ENCODE measurements at places on chromosomes 1 and 21.

DNA sequence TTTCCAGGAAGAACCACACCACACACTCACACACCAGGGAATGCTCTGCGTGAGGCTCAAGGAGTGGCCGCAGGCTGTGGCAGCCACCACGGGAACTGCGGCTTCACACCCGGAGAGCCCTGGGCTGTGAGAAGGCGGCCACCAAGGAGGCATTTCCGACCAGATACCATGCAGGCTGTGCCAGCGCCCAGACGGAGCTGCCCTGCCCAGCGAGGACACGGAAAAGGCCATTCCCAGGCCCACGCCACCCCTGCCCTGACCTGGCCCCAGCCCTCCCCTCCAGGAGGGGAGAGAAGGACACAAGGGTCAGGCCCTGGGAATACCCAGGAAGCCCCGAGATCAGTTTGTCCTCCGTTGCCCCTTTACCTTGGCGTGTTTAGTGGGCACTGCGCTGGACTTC, 119.3 kb downstream of the NPHP4 start:
- no peak for DNase-seq

DNA sequence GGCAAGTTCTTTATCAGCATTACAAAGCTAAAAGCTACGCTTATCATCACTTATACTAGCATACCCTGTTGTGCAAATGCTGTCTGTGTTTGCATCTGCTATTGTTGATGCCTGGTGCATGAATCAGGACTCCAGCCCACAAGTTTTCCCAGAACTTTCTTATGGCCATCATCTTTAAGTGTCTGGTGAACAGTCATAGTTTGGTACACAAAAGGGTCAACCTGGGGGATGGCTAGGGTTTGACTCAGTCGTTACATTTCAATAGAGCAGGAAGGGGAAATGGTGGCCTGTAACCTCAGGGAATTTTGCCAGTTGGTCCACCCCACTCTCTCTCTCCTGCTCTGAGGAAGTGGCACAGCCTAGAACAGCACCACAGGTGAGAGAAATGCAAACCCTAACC, 35.4 kb downstream of the SELL start:
- no peak for DNase-seq

DNA sequence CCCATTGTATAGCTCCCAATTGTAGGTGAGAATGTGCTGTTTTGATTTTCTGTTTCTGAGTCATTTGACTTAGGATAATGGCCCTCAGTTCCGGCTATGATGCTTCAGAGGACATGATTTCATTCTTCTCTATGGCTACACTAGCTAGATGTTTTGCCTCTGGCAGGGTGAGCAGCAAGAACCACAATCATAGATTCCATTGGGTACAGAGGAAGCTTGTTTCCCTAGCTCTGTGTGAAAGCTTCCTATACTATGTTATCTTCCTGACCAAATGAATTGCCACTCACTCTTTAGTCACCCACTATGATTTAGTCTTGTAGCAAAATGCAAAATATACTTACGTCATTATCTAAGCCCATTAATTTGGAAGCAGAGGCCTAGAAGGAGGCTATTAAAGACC, 616.3 kb downstream of the PLA2G4A start:
- DNase-seq, result no peak

DNA sequence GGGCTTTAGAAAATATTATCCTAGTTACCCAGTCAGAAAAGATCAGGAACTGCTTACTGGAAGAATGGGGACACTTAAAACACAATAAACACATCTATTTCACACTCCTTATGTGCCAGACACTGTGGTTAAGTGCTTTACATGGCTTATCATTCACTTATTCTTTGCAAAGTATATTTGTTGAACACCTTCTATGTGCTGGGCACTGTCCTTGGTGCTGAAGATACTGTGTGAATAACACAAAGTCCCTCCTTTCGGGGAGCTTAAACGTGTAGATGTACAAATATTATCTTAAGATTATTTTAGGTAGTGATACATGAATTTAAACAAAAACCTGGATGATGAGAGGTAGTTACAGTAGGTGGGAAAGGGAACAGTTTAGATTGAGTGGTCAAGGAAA, 169.3 kb downstream of the ST6GALNAC5 start:
- no peak for DNase-seq

DNA sequence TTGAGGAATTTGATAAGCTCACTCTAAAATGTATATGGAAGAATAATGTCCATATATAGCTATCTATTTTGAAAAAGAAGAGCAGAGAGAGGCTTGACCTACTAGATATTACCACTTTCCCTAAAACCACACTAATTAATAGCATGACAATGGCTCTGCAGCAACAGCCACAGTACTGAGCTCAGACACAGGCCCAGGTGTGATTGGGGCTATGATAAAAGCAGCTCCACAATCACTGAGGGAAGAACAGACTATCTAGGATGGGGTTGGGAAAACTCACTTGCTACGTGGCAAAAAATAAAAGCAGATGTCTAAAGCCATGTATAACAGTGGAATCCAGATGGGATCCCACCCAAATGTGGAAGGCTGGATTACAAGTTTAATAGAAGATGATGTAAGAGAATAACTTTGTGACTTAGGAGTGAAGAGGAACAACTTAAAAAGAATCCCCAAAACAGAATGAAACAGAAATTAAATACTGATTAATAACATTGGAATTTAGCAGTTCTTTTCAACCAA, 80.8 kb upstream of the RAB4A start:
- no peak for DNase-seq

- DNase-seq, result no peak
These were observed 58.4 kb downstream of the VPS26C start for GRCh38 chr21:37208741-37209225.

DNA sequence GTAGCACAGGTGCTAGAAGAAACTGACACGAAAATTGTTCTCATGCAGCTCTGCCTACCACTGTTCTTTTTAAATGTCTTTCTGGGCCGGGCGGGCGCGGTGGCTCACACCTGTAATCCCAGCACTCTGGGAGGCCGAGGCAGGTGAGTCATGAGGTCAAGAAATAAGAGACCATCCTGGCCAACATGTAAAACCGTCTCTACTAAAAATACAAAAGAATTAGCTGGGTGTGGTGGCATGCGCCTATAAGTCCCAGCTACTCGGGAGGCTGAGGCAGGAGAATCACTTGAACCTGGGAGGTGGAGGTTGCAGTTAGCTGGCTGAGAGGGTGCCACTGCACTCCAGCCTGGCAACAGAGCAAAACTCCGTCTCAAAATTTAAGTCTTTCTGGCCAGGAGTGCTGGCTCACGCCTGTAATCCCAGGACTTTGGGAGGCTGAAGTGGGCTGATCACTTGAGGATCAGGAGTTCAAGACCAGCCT, 947 bp upstream of the RIT1 start:
- DNase-seq, result no peak

- DNase-seq, result no peak
These were observed 267.4 kb downstream of the CAMTA1 start for GRCh38 chr1:7052701-7053100.

DNA sequence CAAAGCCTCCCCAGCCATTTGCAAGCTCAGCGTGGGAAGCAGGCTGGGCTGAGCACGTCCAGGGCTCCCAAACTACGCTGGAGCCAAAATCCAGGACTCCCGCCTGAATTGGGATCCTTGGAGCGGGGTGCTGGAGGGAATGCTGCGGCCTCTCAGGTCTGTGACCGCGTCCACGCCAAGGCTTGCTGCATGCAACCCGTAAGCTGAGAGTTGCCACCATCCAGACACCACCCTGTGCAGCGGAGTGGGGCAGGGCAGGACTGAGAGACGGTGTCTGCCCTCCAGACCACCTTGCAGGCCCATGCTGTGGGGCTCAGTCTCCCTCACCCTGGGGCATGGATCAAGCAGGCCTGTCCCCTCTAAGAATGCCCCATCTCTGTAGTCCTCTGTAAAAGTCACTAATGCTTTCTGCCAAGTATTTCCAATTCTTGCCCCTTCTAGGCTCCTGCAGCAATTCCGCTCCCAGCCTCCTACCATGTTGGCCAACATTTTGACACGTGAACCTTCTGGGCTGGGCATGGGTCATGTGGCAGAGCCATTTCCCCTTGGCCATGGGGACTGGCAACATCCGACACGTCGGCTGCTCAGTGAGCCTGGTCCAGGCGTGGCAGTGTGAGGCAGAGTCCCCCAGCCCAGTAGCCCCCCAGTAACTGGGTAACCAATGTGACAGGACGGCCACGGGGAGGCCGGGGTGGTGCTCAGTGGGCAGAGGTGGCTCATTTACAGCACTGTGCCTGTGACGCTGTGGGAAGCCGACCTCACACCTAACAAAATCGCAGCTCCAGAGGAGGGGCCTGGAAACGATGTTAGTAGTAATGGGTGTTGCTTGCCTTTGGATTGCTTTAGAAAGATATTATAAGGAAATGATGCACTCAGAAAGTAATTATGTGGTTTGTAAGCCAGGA, 57.9 kb upstream of the PDE9A start:
- DNase-seq, result no peak

GRCh38 chr1:97041026-97041425, 319.4 kb downstream of the PTBP2 start:
- DNase-seq, result no peak

- no peak for DNase-seq
These were observed 2.8 kb downstream of the MYCL start for GRCh38 chr1:39898648-39899603.

GRCh38 chr1:247748041-247748440, at the start of gene OR14A2:
Gene OR14A2 (minus strand): TSS chr1:247748141.
- no peak for DNase-seq

GRCh38 chr1:86303041-86303690, 93.0 kb downstream of the ODF2L start:
- DNase-seq, result no peak

- no peak for DNase-seq
These were observed 15.0 kb downstream of the ZNF496 start for GRCh38 chr1:247316590-247317197.

GRCh38 chr1:228445843-228446650, 29.4 kb upstream of the TRIM17 start:
- DNase-seq, result no peak

GRCh38 chr1:178543290-178543607, 30.3 kb downstream of the TEX35 start:
- DNase-seq, result no peak

- no peak for DNase-seq
These were observed at the start of gene SERPINC1 for GRCh38 chr1:173917149-173917548. Gene SERPINC1 (minus strand): TSS chr1:173917327. CDS start chr1:173917259, 68 bp downstream.

GRCh38 chr1:205493241-205494085, 11.0 kb upstream of the CDK18 start:
- no peak for DNase-seq

GRCh38 chr1:31354283-31354682, 18.6 kb downstream of the FABP3 start:
- DNase-seq, result no peak

GRCh38 chr1:104830534-104830933, 1080.8 kb downstream of the AMY1C start:
- DNase-seq, result no peak

DNA sequence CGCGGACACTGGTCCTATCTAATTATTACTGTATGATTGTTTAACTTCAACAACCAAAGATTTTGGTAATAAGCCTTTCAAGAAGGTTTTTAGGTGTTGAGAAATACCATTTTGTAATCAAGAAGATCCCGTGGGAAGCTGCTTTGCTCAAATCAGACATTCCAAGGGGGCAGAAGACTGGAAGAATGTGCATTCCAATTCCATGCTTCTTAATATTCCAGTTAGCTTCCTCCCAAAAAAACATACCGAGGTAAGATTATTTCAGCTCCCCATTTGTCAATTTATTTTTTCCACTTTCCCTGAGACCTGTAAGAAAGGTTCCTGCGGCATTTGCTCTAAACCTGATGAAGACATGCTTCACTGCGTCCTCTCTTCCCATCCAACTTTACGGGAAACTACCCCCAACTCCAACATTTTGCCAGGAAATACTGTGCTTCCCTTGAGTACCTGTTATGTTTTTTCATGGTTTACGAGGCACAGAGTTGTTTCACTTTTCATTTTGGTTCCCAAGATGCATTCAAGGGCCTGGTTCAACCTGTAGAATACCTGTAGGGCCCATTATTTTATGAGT, 4.1 kb downstream of the CNN3 start:
- no peak for DNase-seq

GRCh38 chr21:45499201-45499750, 43.0 kb downstream of the SLC19A1 start:
- DNase-seq, result no peak

- DNase-seq, result no peak
These were observed 781 bp downstream of the PROX1 start for GRCh38 chr1:213988507-213989001.
